ENCODE measurements at places on chromosomes 5 and 9.

GRCh38 chr9:110748251-110748893 is 79.8 kb downstream of the MUSK start:
- DNase-seq, result no peak

DNA sequence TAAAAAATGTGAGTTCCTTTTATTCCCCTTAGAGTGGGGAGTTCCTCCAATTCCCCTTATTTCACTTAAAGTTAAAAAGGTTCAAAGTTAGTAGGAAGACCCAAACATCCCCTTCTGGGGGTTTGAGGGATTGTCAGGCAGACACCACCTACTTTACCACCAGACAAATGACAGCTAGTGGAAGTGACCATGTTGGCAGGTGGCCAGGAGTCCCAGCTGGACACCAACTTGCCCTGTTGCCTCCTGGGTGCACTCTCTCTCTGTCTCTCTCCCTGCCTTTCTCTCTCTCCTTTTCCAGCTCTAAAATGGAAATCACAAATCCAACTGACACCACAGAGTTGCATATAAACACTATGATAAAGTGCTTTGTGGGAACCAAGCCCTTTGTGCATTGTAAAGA is 307.7 kb upstream of the TLE4 start:
- DNase-seq, result no peak

DNA sequence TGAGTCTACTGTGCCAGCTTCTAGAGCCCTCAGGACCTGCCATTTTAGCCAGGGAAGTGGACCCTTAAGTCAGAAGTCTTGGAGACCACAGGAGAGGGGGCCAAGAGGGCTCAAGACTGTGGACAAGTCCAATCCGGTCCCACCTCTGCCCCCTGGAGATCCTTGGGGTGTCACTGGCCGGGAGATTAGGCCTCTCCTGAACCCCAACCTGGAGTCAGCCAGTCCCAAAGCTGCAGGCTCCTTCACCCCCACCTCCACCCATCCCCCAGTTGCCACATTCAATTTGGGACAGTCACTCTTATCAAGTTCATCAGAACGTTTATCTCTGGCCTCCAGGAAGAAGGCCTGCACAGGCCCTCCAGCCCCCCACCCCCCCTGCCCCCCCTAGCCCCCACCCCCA is 290 bp downstream of the SLC23A1 start:
- no peak for DNase-seq

DNA sequence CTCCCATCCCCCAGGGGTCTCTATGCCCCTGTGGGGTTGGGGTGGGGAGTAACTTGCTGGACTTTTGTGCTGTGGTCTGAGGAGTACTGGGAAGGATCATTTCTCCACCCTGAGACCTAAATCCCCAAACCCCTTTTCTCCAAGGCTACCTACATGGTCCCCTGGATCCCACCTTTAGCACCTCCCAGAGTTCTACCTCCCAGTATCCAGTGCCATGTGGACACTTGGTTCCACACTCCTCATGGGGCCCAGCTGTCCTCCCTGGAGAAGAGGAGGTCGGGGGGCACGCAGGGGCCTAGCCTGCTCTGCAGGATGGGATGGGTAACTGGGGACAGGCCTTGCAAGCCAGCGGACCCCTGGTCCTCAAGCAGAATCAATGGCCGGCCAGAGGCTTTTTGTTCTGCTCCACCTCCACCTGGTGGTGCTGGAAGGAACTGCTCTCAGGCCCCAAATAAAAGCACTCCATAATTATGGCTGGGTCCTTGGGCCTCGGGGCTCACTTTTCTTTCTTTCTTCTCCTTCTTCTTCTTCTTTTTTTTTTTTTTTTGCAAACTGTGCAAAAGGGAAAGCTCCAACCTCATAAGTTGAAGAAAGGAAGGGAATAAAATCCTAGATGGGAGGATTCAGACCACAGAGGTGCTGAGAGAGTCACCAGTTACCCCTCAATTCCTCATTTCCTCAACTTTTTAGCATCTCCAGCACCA is 68.4 kb downstream of the PSD2 start:
- DNase-seq, result no peak

- DNase-seq, result no peak
These were observed 262.9 kb downstream of the EPB41L4A start for GRCh38 chr5:112156211-112156610.

DNA sequence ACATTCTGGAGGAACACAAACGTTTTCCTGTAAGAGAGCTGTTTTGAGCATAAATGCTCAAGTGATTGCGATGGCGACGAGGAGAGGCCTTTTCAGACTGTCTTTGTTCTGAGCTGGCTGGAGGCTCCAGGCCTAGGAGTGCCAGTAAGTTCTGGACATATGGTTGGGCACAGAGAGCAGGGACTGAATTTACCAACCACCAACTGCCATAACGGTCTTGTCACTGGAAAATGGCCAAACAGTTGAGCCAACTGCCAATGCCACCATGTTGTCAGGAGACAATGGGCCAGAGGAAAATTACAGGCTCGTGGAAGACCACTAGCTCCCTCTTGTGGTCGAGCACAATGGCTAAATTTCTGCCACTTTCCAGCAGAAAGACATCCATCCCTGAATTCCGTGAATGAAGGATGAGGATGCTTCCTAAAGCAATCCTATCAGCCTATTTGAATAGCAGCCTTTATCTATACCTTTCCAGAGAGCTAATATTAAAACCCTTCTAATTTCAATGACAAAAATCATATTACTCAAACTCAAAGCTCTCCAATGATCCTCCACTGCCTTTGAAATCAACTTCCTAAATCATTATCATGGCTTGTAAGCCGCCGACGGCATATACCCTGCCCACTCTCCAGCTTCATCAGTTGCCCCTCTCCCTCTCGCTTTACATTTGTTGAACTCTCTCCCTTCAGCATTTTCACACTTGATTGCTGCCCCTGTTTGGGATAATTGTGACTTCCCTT is 66.9 kb upstream of the GLIS3 start:
- no peak for DNase-seq

DNA sequence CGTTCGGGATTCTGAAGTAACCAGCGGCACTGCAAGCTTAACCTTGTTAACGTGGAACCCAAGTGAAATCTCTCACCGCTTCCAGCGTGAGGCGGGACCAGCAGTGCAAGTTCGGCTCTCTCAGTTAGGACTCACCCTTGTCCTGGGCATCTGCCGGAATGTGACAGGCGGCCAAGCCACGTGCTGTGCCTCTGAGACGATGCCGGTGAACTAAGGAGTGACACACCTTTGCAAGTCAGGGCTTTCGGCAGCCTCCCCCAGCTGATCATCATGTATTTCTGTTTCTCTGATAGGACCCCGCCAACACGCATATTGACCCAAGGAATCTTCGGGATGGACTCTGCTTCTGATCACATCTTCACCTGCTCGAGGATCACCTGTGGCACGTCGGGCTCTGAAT is 415.0 kb upstream of the IRX1 start:
- DNase-seq, result no peak

GRCh38 chr9:113906411-113907110 is 30.5 kb downstream of the ZNF618 start:
- DNase-seq, result no peak

DNA sequence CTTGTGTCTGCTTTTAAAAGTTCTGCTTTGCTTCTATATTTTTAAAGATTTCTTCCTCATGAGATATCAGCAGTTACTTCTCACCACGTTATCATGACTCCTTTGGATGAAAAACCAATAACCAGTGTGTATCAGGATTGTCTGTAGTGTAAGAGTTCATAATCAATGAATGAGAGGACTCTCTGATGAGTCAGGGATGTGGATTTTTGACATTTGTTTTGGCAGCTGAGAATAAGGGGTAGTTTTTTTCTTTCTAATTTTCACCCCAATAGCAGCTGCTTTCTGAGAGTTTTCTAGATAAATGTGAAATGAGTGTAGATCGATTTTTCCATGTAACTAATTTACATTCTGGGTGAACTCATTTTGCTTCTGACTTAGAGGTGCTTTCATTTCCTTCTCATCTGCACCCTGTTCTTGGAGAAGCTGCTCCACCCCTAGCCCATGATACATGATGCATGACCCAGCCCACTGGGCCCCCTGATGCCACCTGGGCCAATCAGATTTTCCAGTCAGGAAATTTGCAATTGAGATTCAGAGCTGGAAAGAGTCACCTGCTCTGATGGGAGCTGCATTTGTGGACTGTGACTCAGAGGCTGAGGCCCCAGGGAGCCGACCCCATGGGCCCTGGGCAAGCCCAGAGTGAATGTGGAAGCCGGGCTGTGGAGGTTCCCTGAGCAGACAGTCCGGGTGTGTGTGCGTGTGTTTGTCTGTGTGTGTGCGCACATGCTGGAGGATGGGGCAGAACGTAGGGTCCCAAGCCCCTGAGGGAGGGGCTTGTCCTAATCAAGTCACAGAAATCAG is 159.3 kb downstream of the RGS3 start:
- DNase-seq, result no peak

All from SK-N-MC (cell line).